ENCODE measurements at places on chromosomes 6 and 20.
A peak's percentile ranks its signal among the peaks of the same experiment; 100 is the strongest.

DNA sequence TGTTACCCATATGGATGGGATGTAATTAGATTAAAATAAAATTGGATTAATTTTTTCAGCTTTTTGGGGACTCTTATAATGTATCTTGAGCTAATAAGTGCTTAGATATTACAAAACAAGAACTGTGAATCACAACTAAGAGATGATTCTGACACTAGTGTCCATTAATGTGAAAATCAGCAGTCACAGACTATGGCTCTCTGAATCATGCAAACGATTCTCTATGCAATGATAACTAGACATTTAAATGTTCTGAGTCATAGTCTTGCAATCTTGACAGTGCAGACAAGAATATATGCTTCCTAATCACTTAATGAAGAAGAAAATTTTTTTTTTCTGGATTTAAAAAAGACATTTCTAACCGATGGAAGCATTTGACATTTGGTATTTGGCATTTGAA is 82.2 kb upstream of the OPRM1 start:
- DNase-seq = no peak

DNA sequence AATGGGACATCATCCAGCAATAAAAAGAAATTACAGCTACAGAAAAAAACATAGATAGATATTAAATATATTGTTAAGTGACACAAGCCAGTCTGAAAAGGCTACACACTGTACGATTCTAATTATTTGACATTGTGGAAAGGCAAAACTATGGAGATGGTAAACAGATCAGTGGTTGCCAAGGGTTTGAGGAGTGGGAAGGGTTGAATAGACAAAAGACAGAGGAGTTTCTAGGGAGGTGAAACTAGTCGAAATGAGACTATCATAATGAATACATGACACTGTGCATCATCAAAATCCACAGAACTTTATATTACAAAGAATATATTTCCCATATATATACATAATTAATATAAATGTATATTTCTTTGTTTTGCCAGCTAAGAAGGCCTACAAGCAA is 9.8 kb downstream of the EPM2A start:
- no peak for DNase-seq

DNA sequence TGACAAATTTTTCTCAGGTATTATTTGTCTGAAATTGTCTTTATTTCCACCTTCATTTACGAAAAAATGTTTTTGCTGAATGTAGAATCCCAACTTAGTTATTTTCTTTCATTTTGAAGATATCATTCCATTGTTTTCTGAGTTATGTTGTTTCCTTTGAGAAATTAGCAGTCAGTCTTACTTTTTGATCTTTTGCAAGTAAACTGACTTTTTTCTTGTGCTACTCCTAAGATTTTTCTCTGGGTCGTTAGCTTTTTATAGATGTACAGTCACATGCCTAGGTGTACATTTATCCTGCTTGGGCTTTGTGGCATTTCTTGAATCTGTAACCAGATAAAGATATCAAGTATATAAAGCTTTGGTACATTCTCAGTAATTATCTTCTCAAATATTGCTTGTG is 29.6 kb upstream of the ASIP start:
- no peak for DNase-seq

GRCh38 chr6:142926494-142927270 is 18.3 kb downstream of the HIVEP2 start:
- peak; percentile 16 for DNase-seq

DNA sequence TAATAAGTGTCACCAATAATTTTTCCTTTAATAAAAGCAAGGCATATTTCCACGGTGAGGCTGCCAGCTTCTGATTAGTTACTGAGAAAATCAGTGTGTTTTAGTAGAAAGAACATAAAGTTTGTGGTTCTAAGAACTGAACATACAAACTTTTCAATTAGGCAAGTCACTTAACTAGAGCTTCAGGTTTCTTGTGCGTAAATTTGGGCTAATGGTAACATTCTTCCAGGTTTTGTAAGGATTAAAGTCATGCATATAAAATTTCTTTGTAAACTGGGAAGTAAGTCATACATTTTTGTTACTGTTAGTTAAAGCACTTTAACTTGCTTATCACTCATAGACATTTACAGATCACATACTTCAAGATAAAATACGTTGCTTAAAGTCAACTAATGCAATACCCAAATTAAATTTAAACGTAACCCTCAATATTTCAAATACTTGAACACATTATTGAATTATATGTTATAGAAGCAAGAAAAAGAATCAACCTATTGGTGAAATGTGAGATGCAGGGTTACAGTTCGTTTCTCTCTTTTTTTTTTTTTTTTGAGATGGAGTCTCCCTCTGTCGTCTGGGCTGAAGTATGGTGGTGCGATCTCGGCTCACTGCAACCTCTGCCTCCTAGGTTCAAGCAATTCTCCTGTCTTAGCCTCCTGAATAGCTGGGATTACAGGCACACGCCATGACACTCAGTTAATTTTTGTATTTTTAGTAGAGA is 327.3 kb upstream of the NOX3 start:
- DNase-seq = no peak

DNA sequence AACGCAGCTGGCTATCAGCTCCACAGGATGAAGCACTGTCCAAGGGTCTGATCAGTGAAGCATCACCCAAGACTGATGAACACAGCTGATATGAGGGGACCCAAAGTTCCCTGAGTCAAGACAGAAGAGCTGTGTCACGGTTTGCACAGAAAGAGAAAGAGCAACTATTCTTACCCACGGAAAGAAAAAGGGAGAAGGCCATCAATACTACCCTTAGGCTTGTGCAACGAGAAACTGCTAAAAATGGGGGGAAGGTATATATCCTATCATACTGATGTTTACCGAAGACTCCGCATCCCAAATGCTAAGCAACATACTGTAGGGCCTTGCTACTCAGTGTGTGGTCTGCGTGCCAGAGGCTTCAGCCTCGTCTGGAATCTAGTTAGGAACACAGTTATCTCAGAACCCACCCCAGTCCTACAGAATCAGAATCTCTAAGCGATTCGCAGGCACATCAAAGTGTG is 665 bp downstream of the FASTKD5 start:
- DNase-seq = no peak

DNA sequence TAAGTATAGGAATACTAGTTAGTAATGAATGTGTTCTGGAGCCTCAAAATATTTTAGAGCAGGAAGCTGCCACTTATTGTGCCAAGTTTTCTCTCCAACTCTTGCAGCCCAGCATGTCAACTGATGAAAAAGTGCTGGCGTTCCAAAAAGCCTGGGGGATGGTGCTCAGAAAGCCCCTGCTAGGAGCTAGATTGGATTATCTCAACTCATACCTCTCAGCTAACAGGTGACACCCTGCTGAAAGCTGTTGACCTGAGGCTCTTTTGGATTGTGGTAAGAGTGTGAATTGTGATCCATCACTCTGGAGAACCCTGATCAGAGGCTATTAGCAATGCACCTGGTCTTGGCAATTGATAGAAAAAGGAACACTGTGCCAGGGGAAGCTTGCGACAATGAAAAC is 580.4 kb downstream of the EYS start:
- no peak for DNase-seq

GRCh38 chr6:50850223-50851048 is 31.8 kb downstream of the TFAP2B start:
- no peak for DNase-seq

GRCh38 chr20:25008388-25009217 is 16.1 kb upstream of the APMAP start:
- DNase-seq = no peak

- no peak for DNase-seq
Measured at GRCh38 chr20:36275011-36275410, 31.1 kb upstream of the DLGAP4 start.

DNA sequence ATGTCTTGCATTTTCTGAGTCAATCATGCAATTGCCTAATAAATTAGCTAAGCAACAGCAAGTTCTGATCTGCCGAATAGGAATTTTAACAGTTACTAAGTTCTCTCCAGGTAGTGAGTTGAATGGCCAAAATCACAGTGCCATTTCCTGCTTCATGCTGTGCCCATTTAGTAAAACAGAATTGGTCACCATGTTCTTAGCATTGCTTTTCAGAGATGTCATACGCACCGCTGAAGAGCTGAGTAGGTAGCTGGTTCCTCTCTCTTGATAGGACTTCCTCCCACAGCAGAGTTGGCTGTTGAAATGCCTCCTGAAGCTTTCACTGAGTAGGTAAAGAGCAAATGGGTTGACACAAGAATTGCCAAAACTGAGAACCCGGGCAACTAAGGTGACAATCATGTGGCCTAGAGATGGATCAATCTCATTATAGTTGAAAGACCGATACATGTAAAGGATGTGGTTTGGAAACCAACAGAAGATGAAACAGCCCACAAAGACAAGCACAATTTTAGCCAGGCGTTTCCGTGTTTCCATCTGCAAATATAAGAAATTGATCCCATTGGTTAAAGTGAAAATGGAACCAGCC is 57.1 kb upstream of the GJE1 start:
- DNase-seq = no peak

DNA sequence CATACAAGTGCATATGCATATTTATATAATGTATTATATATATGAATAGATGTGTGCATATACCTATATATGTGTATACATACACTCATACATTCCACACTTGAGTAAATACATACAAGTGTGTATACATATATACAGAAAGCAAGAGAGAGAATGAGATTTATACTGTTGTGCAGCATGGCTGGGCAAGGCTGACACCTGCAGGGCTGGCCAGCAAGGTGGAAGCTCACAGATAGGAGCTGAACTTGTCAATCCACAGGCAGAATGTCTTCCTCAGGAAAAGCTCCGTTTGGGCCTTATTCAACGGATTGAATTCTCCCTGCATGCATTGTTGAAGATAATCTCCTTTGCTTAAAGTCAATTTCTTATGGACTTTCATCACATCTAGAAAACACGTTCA is 256.7 kb downstream of the ZNF217 start:
- DNase-seq = no peak

All from NCI-H524 (cell line).